ENCODE measurements at places on chromosomes 4 and X.
A peak's percentile ranks its signal among the peaks of the same experiment; 100 is the strongest.

DNA sequence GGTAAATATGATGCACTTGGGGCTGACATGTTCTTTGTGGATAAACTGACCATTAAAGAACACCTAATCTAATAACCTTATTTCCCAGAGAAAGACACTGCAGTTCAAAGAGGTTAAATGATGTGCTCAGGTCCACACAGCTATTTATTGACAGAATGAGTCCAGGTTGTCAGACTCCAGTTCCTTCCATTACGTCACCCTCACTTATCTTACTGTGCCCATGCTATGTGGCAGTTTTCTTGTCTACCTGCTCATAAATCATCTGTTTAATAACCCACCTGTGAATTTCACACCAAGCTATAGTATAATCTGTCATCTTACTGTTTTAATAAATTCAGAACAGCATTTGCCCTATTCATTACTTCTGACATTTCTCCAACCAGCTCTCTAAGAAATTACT lies 36.7 kb downstream of the QRFPR start:
- no peak for DNase-seq
- no peak overlapping the region for H3K4me3 ChIP-seq
- no peaks in the 10 kb centered on the region for H3K36me3 ChIP-seq
- H3K27me3 ChIP-seq, result no peaks in the 10 kb centered on the region
- no peaks in the 10 kb centered on the region for H3K4me1 ChIP-seq

DNA sequence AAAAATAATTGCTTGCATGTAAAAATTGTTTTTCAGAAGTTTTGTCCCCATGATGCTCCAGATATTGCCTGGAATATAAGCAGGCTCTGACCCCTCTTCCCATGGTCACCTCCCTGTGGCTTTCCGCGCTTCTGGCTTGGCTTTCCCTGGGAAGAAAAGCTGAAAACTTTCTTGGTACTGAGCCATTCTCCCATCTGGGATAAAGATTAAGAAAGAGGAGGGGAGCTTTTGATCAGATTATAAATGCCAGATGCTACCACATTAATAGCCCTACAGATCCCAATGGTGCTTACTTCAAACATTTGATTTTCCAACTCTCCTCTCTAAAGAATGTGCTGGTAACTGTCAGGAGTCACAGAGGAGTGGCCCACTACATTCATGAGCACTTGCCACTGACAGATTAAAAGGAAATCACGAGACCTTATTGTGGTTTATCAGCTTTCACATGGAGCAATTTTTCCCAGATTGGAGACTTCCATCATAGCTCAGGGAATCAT lies 54.4 kb upstream of the GAB1 start:
- no peaks in the 10 kb centered on the region for H3K27me3 ChIP-seq
- H3K36me3 ChIP-seq, result no peaks in the 10 kb centered on the region
- no peak overlapping the region for H3K4me3 ChIP-seq
- peak; percentile 34 for DNase-seq

DNA sequence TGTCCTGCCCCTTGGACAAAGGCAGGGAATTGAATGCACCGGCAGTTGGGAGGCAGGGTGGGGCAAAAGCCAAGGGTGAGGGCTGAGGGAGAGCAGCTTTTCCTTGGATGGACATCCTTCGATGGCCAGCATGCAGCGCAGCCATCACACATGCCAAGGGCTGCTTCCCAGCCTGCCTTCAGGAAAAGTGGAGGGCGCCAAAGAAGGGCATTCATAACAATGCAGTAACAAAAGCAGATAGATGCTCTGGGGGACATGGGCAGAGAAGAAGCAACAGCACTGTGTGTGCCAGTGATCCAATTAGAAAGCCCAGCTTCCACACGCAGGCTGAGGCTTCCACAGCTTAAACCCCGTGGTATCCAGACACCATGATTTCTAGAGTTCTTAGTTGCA lies 71.5 kb downstream of the TSPAN5 start:
- no peaks in the 10 kb centered on the region for H3K36me3 ChIP-seq
- no peak overlapping the region for H3K27ac ChIP-seq
- no peaks in the 10 kb centered on the region for H3K4me1 ChIP-seq
- DNase-seq, result no peak
- H3K27me3 ChIP-seq, result no peaks in the 10 kb centered on the region

- DNase-seq, result peak; percentile 38
- H3K4me3 ChIP-seq, result no peak overlapping the region
- no peak overlapping the region for H3K27ac ChIP-seq
- no peaks in the 10 kb centered on the region for H3K36me3 ChIP-seq
- no peaks in the 10 kb centered on the region for H3K27me3 ChIP-seq
- no peaks in the 10 kb centered on the region for H3K4me1 ChIP-seq
Observed at GRCh38 chr4:20354120-20354519, 102.4 kb downstream of the SLIT2 start.

DNA sequence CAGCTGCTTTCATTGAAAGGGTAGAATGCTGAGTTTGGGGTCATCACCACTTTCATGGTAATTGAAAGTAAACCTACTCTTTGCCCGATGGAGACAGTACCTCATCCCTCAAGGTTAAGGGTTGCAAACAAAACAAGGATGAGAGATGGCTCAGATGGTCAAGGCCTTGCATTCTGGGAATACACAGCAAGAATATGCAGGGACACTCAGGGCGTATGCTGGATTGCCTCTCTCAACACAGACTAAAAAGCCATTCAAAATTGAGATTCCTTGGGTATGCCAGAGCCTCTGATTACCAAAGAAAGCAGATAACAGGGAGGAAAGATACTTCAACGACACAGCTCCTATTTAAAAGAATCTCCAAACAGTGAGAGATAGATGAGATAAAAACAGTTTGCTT lies 310.4 kb downstream of the ARAP2 start:
- no peaks in the 10 kb centered on the region for H3K27me3 ChIP-seq
- H3K4me1 ChIP-seq, result no peaks in the 10 kb centered on the region
- no peak overlapping the region for H3K4me3 ChIP-seq
- DNase-seq, result peak; percentile 2
- H3K27ac ChIP-seq, result no peak overlapping the region

DNA sequence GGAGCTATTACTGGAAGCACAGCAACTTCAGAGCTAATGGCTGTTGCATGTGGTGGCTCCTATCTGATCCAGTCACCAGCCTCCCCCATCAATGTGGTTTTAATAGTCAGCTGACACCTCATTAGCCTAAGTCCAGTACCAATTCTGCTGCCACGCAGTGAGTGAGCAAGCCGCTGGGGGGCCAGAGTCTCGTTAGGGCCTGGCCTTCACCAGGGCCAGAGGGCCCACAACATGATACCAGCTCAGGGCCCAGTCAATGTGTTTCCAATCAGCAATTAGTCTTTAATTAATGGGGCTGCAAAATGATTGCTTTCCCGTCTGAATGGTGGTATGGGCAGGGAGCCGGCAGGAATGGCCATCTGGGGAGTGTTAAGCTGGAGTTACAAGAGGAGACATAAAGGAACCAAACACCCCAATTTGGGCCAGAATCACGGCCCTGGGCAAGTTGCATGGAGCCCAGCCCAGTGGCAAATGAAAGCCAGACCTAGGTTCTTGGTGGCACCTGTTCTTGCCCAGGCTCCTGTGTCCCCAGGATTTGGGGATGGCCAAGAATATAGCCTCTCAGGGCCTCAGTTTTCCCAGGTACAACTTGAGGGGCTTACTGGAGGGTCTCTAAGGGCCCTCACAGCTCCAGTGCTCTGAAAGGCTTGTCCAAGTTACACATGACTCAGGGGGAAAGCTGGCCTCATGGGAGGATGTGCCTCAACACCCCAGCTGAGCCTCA lies 119.2 kb downstream of the EFNB1 start:
- H3K4me1 ChIP-seq, result no peaks in the 10 kb centered on the region
- H3K36me3 ChIP-seq, result no peaks in the 10 kb centered on the region
- no peaks in the 10 kb centered on the region for H3K27me3 ChIP-seq
- H3K27ac ChIP-seq, result no peak overlapping the region

- no peaks in the 10 kb centered on the region for H3K36me3 ChIP-seq
- DNase-seq, result no peak
- no peak overlapping the region for H3K4me3 ChIP-seq
- H3K4me1 ChIP-seq, result no peaks in the 10 kb centered on the region
- no peak overlapping the region for H3K27ac ChIP-seq
Observed at GRCh38 chrX:48648336-48648751, 35.3 kb upstream of the WAS start.

GRCh38 chr4:170529748-170530722 lies 440.3 kb upstream of the AADAT start:
- no peak overlapping the region for H3K27ac ChIP-seq
- no peaks in the 10 kb centered on the region for H3K36me3 ChIP-seq
- H3K4me1 ChIP-seq, result no peaks in the 10 kb centered on the region
- no peaks in the 10 kb centered on the region for H3K27me3 ChIP-seq
- no peak overlapping the region for H3K4me3 ChIP-seq

GRCh38 chr4:160709546-160709945 lies 1454.3 kb downstream of the FSTL5 start:
- no peaks in the 10 kb centered on the region for H3K36me3 ChIP-seq
- no peak overlapping the region for H3K27ac ChIP-seq
- H3K4me3 ChIP-seq, result no peak overlapping the region
- no peaks in the 10 kb centered on the region for H3K4me1 ChIP-seq
- no peak for DNase-seq
- H3K27me3 ChIP-seq, result no peaks in the 10 kb centered on the region

DNA sequence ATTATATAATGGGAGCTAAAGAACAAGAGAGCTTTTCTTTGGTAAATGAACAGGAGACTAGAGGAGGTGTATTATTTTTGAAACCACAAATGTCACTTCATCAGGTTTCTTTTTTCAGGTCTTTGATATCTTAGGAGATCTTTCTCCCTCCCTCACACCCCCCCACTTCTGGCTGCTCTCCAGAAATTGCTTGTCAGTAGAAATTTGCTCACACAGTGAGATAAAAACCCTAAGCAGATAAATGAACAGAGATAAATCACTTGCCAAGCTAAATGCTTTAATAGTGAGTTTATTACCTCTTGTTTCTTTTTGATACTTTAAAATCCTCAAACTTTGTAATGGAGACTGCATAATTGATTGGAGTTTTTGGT lies 421.2 kb upstream of the TENM3 start:
- no peak overlapping the region for H3K27ac ChIP-seq
- DNase-seq, result no peak
- H3K4me1 ChIP-seq, result no peaks in the 10 kb centered on the region

GRCh38 chrX:7102119-7102518 lies 45.4 kb upstream of the STS start:
- no peak for DNase-seq
- no peaks in the 10 kb centered on the region for H3K4me1 ChIP-seq

- peak; percentile 72 for DNase-seq
- H3K36me3 ChIP-seq, result no peaks in the 10 kb centered on the region
- H3K27ac ChIP-seq, result no peak overlapping the region
- H3K4me3 ChIP-seq, result no peak overlapping the region
Observed at GRCh38 chr4:179867300-179867878, 2375.8 kb upstream of the TENM3 start.

DNA sequence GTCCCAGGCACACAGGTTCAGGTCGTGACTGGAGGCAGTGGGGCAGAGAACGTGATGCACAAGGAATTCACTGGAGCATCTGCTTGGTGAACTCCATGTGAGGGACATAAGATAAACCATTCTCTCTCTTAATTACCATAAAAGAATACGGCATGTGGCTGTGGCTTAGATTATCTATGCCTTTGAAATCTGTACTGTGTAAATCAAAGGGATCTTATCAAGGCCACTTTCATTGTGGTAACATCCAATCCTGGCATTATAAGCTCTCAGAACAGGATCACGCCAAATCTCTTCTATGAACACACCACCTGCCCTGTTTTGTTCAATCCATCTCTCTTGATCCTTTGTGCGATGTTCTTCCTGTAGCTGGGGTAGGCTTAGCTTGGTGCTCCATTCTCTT lies 192.3 kb downstream of the SPATA18 start:
- DNase-seq, result no peak
- no peak overlapping the region for H3K4me3 ChIP-seq
- peaks cover 7% of the 10 kb centered on the region for H3K4me1 ChIP-seq
